ENCODE measurements at places on chromosomes 1 and 21.

GRCh38 chr21:14383596-14384180, 742 bp upstream of the HSPA13 start:
- no peak for DNase-seq

GRCh38 chr1:200918006-200918405, 23.3 kb downstream of the INAVA start:
- no peak for DNase-seq

DNA sequence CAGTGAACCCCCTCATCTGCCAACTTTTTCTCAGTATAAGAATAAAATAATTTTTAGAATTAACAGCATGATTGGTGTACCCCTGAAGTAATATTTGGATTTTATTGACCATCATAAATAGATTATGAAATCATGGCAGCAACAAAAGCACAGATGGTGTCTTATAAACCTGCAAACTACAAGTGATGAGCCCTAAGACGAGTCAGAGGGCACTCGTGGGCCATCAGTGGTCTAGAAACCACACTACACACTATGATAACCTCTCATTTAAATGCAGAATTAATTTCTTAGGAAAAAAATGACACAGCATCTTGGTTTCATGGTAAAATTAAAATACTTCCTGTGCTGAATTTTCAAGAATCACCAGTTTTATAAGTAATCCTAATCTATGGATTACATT, 312.4 kb downstream of the PTBP2 start:
- no peak for DNase-seq

GRCh38 chr1:14786109-14786675, 187.7 kb downstream of the KAZN start:
- no peak for DNase-seq

All from stimulated activated effector memory CD8-positive, alpha-beta T cell treated with anti-CD3 and anti-CD28 coated beads, Interleukin-12 subunit alpha, Interleukin-12 subunit beta, amount 100 ng/mL, for 72 hours (primary cell).